ENCODE measurements at places on chromosomes 3 and 15. TPM values are rescaled to one million over a fixed set of nuclear protein-coding genes. Genes with fewer than 3 reads are reported as not detected.

Gene ALDH1A2
- polyA plus RNA-seq, result 1.9 TPM

Gene ESYT3
- 0.63 TPM for polyA plus RNA-seq

Gene LYZL4
- not detected for polyA plus RNA-seq

Gene HEG1
- polyA plus RNA-seq, result 10.9 TPM

Gene CFAP20DC
- 3.4 TPM for polyA plus RNA-seq

Gene TLR9
- not detected for polyA plus RNA-seq

GRCh38 chr3:53705774-53706173 is 140.4 kb downstream of the CHDH start:
- no peak for DNase-seq

- no peak for DNase-seq
Measured at GRCh38 chr3:174315225-174315624, 543.9 kb upstream of the NAALADL2 start.

DNA sequence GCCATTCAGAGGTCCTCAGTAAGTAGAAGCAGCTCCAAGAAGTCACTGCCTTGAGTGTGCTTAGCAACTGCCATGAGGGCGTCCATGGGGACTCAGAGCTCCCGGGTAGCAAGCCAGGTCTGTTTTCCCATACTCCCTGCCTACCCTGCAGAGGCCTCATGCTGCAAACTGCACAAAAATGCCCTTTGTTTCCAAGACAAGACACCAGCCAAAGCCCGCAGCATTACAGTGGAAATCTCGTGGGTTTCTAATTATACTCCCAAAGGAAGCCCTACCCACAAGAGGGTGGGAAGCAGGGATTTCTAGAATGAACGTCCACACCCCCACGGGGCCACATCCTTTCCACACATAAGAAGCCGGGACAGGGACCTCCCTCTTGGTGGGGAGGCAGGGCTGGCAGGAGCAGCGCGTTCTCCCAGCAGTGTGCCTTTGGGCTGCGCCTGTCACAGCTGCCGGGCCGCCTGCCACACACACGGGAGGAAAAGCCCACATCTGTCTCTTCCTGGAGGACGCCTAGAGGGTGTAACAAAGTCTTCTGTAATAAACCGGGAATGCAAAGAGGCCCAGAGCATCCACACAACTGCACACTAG is 31.1 kb downstream of the FAM174B start:
- no peak for DNase-seq

- no peak for DNase-seq
Measured at GRCh38 chr3:10996345-10997013, 3.9 kb downstream of the SLC6A1 start.

DNA sequence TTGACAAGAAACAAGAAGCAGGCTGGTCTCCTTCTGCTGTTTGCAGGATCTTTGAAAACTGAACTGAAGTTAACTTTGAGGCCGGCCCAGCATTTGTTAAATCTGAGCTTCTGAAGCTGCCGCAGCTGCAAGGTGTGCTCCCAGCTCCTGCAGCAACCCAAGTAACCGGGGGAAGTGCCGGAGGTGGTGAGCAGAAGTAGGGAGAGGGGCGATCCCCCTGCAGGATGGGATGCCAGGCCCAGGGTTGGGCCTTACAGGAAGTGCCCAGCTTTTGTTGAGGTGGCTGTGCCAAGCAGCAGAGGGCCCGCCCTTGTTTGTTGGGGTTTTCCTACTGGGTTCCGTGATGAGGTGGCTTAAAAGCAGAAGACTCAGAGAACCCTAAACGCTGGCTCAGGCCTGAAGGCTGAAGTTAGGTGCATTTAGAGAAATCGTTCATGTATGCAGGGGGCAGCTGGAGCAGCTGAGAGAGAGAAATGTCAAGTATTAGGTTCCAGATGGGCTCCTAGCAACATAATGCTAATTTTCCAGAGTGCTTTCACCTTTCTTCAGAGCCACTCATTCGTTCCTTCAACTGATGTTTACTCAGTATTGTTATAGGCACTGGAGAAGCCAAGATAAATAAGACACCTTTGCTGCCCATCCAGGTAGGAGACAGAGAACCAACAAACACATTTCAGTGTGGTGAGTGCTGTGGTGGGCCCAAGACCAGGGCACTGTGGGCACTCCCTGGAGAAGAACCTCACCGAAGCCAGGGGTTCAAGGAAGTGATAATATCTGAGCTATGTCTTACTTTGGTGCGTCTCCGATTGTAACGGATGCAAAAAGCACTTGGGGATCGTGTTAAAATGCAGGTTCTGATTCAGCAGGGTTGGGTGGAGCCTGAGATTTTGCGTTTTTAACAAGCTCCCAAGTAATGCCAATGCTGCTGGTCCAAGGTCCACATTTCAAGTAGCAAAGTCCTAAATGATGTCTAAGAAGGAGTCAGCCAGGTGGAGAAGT is 42.2 kb upstream of the PLCL2 start:
- DNase-seq, result no peak

GRCh38 chr3:16993227-16993626 is 108.5 kb downstream of the PLCL2 start:
- DNase-seq, result no peak

DNA sequence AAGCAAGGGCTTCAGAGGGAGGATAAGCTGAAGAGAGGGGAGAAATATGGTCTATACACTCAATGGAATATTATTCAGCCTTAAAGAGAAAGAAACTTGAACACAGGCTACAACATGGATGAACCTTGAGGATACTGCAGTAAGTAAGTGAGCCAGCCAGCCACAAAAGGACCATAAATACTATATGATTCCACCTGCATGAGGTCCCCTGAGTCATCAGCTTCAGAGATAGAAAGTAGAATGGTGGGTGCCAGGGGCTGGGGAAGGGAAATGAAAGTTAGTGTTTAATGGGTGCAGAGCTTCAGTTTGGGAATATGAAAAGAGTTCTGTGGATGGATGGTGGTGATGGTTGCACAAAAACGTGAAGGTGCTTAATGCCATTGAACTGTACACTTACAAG is 68.4 kb upstream of the SEC13 start:
- no peak for DNase-seq

GRCh38 chr3:183099838-183100204 is 525 bp upstream of the MCCC1 start:
- DNase-seq, result no peak

GRCh38 chr3:13273604-13274105 is 146.5 kb downstream of the NUP210 start:
- no peak for DNase-seq

DNA sequence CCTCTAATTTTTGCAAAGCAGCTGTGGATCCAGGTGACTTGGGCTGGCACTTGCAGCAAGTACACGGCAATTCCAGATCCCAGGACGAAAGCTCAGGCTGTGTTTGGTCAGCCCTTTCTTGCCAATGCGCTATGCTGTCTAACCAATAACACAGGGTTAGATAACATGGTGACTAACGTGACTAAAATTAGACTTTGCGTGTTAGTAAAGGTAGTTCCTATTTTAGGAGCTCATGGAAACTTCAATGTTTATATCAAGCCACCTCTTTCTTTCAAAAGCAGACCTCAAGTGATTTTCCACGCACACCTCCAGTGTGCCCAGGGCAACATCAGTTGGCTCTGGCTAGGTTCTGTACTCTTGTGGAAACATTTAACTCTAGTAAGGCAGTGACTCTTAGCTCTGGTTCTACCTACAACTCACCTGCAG is 32.5 kb downstream of the CDCP1 start:
- DNase-seq, result no peak

- no peak for DNase-seq
Measured at GRCh38 chr3:65778968-65779367, 259.8 kb downstream of the MAGI1 start.

GRCh38 chr15:81113861-81114291 is 20.2 kb upstream of the CFAP161 start:
- DNase-seq, result no peak

GRCh38 chr3:100759159-100759558 is 49.9 kb downstream of the TFG start:
- DNase-seq, result no peak

GRCh38 chr15:63475707-63476106 is 28.7 kb upstream of the USP3 start:
- no peak for DNase-seq

GRCh38 chr3:114745322-114746240 is 401.5 kb downstream of the ZBTB20 start:
- DNase-seq, result no peak
